ENCODE measurements at places on chromosomes 7 and 10.

DNA sequence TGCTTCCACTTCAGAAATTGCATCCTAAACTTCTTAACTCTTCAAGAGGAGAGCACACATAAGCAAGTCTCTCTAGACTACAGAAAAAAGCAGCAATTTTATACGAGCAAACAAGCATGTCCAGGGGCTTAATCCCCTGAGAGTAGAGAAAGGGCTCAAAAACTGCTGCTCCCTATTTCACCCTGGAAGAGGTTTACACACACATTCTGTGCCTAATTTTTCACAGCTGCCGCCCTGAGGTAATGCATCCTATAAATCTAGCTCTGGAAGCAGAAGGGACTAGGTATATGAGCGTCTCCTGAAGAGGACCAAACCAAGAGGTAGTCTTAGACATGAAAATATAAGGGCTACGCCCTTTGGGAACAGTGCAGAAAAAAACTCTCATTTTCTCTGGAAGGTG, 73.1 kb downstream of the CRPPA start:
- no peak for DNase-seq

GRCh38 chr10:126124668-126125349, 228.4 kb downstream of the FANK1 start:
- no peak for DNase-seq

DNA sequence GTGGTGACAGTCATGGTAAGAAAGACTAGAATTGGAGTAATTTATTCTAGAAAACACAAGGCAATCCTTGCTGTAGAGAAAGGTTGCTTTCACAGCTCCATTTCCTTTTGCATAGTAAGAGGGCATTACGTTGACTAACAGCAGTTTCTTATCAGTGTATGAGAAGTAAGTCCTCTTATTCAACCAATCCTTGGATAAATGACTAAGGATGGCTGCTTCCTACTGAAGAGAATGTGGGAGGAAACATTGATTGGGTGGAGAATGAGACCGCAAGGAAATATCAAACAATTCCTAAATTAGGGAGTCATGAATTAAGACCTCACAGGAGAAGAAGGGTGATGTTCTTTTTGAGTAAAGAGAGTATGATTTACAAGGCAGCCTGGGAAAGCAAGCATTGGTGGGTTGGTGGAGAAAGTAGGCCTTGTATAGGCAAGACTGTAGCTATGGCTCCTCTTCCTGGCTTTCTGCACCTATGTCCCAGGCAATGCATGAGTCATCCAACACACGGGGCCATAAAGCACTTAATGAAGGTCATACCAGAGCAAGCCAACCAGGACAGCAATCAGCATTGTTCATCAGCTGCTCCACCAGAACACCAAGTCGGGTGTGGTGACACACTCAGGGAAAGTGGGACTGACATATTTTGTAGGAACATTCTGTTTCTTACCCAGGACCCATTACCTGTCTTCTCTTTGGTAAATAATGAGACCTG, 5.6 kb downstream of the MGAM start:
- no peak for DNase-seq

DNA sequence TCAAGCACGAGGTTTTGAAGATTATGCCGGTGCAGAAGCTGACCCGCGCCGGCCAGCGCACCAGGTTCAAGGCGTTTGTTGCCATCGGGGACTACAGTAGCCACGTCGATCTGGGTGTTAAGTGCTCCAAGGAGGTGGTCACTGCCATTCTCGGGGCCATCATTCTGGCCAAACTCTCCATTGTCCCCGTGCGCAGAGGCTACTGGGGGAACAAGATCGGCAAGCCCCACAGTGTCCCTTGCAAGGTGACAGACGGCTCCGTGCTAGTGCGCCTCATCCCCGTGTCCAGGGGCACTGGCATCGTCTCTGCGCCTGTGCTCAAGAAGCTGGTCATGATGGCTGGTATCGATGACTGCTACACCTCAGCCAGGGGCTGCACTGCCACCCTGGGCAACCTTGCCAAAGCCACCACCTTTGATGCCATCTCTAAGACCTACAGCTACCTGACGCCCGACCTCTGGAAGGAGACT, 284.7 kb downstream of the GPR37 start:
- no peak for DNase-seq

- no peak for DNase-seq
Measured at GRCh38 chr10:61847640-61848039, 53.9 kb upstream of the ARID5B start.

GRCh38 chr10:11691319-11691755, 50.8 kb upstream of the ECHDC3 start:
- no peak for DNase-seq

GRCh38 chr7:90853205-90853604, 257.1 kb downstream of the CDK14 start:
- DNase-seq = no peak

- no peak for DNase-seq
Measured at GRCh38 chr7:114953724-114954123, 31.8 kb downstream of the MDFIC start.

DNA sequence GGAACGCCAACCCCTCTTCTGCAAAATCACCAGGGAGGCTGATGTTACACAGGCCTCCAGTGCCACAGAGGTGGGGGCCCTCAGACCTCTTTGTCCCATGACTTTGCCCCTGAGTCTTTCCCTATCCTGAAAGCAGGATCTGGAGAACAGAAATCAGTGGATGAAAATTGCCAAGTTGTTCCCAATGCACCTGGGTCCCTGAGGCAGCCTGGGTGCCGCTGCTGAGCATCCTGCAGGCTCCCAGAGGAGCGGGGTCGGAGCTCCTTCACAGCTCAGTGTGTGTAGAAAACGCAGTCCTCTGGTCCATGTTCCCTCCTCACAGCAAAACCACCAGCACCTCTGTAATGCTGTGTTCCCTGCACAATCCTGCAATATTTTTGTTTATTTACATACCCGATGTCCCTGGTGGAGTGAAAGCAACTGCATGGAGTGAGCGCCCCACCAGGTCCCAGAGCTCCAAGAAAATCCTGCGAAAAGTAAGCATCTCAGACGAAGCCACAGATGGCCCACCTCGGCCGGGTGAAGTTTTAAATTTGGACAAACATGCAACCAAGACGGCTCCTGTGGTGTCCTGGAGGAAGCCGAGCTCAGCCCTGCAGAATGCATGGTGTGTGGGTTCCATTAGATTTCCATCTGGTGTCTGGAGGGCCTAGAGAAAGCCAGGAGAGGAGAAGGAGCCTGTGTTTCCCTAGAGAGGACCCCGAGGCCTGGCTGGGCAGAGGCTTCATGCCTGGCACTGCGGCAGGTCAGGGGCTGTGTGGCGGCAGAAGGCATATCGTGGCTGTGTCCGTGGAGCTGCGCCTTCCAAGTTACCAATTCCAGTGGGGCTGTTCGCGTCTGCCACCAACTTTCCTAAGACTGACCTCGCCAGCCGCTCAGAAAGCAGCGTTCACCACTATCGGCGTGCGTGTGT, 235.2 kb downstream of the WDR37 start:
- no peak for DNase-seq

GRCh38 chr10:12194752-12195271, 879 bp downstream of the NUDT5 start:
- peak; percentile 49 for DNase-seq

GRCh38 chr7:2622869-2623697, 8.7 kb upstream of the TTYH3 start:
- DNase-seq = no peak

DNA sequence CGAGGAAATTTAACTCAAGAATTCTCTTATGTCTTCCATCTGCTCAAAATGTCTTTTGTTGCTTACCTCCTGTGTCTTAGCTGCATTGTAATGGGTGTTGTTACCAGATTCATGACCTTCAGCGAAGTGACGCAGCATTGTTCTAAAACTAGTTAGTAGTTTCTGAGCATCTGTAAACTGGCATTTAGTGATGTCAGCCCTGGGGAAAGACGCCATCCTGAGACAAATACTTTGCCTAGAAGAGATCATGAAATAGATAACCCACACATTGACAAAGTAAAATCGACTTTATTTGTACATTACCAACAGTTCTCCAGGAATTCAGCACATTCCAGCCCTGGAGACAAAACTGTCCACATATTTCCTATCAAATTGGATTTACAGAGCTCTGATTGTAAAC, 87.8 kb downstream of the GPAM start:
- DNase-seq = no peak
